RWPE1 (cell line): ENCODE measurements at places on chromosomes 7 and 10.

DNA sequence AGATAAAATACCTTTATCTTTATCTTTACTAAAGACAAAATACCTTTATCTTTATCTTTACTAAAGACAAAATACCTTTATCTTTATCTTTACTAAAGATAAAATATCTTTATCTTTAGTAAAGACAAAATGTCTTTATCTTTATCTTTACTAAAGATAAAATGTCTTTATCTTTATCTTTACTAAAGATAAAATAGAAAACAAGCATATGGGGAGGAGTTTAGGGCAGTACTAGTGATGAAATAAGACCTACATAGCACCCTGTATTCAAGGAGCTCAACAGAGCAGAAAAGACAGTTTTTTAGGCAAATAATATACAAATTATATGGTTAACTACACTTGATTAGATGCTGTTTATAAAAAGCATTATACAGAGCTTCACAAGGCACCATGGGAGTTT is 19.3 kb downstream of the ANKRD22 start:
- DNase-seq = no peak

DNA sequence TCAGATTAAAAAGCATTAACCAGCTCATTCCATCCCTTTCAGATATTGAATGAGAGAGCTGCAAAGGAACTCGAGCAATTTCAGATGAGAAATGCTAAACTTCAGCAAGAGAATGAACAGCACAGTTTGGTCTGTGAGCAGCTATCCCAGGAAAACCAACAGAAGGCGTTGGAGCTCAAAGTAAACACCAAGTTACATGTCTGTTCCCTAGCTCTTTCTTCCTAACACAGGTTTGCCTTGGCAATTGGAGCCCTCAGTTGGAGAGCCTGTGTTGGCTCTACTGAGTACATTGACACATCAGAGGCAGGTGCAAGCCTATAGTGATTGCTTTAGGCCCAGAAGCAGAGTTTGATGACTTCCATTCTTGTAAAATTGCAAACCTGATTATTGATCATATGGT is 14.7 kb downstream of the CFAP58 start:
- DNase-seq = no peak

DNA sequence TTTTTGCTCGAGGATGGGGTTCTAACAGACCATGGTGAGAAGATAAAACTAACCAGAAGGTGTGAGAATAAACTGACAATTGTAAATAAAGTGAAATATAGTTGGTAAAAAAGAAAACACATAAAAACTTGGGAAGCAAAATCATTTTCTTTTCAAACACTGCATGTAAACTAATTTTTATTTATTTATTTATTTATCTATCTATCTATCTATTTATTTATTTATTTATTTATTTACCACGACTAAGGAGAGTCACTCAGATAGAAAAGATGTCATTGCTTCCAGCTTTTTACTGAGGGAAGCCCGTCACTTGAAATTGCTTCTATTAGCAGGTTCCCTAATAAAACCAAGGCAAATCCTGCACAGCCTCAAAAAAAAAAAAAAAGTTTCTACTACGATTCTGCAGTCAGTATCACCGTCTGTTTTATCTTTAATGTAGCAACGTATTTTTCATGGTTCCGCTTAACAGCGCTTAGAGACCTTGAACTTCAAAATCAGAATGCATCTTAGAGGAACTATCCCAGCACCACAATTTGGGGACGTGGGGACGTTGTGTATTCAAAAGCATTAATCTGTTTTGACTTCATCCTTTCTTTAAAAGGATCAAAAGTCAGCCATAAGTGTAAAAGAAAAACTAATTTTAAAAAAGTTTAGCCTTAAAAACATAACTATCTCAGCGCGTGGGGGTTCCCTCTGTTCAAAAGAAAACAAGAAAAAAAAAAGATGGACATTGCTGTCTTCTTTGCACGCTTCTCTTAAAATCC is 33.3 kb upstream of the EBLN1 start:
- DNase-seq = no peak

DNA sequence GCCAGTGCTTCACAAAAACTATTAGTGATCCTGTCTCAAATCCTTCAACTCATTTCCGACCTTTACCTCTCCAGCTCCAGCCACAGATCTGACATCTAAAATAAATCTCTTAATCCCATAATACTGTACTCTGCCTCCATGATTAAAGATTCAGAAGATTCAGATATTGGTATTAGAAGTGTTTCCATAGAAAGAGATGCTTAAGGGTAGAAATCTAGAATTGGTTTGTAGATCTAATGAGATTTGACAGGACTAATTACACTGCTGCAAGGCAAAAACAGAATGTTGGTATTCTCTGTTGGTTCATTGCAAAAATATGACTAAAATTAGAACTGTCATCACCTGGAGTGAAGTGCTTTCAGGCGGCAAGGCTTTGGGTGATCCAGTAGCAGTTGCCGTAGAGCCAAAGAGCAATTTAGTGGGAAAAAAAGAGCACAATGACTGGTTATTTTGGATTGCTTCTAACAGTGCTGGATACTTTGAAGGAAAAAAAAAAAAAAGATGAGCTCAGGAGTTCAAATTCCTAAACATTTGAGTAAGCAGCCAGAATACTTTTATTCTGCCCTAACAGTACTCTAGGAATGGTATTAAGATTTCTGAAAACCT is 940.1 kb upstream of the SORCS1 start:
- DNase-seq = no peak

- DNase-seq = no peak
Measured at GRCh38 chr7:9657257-9657656, 1223.8 kb downstream of the NXPH1 start.

- no peak for DNase-seq
Measured at GRCh38 chr7:8204339-8205030, 57.5 kb downstream of the ICA1 start.

DNA sequence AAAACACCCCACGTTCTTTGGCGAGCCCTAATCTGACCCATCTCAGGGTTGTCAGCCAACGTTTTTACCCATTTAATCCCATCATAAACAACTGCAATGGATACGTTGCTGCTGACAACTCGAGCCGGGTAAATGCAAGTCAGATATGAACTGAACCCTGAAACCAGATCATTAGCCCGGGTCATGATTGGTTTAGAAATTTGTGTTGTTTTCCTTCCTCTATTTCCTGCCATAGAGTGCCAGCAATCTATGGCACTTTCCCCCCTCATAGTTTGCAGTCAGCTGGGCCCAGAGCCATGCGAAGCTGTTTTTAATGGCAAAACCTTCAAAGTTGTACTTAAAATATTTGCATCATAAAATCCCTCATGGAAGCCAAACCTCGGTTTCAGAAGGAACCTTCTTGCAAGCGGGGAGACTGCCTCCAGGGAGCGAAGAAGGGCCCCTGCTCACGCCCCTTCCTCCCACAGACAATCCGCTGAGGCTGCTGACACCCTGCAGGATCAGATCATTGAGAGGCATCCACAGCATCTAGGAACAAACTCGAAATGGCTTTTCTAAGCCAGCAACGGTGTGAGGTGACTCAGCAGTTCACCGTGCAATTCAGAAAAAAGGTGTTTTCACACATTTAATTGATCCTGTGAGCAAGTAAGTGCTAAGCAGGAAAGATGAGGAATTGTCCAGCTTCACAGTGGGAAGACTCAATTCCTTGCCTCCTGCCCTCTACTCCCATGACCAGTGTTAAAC is 710.1 kb downstream of the PARD3 start:
- DNase-seq = no peak

- peak; percentile 98 for DNase-seq
Measured at GRCh38 chr10:132571650-132572544, 34.3 kb downstream of the INPP5A start.

GRCh38 chr10:100688201-100688600 is 57.2 kb upstream of the PAX2 start:
- DNase-seq = no peak

- DNase-seq = no peak
Measured at GRCh38 chr7:90251304-90251635, 6.3 kb downstream of the CFAP69 start.
